ENCODE measurements at places on chromosomes 11 and 22.
A peak's percentile ranks its signal among the peaks of the same experiment; 100 is the strongest.

DNA sequence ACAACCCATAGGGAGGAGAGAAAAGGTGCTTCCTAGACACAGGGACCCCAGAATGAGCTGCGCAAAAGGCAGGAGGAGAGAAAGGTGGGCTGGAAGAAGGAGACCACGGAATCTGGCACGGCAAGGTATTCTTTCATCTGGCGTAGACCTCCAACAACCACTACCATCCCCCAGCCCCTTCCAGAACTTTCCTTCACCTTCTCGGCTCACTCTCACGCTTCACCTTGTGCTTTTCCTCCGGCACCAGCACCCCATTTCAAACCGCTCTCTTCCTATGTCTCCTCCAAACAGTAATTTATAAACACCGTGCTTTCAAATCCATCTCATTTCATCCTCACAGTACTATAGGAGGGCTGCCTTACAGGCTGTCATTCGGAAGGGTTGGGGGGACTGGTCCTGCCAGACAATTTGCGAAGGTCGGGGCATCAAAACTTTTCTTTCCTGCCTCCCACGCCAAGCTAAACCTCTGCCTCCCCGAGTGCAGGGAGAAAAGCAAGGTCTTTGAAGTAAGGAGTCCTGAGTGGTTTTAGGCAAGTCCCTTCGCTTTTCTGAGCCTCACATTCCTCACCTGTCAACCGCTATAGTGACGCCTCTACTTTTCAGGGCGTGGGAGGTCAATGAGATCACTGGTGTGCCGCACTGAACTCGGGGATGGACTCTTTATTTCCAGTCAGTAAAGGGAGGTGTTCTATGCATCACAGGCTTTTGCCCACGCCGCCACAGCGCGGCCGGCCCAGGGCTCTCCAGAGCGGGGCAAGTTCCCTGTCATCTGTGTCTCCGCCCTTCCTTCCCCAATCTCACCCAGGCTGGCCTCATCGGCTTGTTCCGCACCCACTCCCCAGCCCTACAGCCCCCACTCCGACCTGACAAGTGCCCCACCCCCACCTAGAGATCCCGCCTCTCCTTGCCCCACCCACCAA is 800 bp downstream of the KCTD21 start:
- DNase-seq = no peak
- H3K27me3 ChIP-seq = no peaks in the 10 kb centered on the region

- no peak overlapping the region for H3K27ac ChIP-seq
- no peaks in the 10 kb centered on the region for H3K36me3 ChIP-seq
- peaks cover 46% of the 10 kb centered on the region for H3K4me1 ChIP-seq
- no peaks in the 10 kb centered on the region for H3K27me3 ChIP-seq
- H3K4me3 ChIP-seq = no peak overlapping the region
- DNase-seq = no peak
Measured at GRCh38 chr22:17926516-17926915, 97.8 kb downstream of the MICAL3 start.

DNA sequence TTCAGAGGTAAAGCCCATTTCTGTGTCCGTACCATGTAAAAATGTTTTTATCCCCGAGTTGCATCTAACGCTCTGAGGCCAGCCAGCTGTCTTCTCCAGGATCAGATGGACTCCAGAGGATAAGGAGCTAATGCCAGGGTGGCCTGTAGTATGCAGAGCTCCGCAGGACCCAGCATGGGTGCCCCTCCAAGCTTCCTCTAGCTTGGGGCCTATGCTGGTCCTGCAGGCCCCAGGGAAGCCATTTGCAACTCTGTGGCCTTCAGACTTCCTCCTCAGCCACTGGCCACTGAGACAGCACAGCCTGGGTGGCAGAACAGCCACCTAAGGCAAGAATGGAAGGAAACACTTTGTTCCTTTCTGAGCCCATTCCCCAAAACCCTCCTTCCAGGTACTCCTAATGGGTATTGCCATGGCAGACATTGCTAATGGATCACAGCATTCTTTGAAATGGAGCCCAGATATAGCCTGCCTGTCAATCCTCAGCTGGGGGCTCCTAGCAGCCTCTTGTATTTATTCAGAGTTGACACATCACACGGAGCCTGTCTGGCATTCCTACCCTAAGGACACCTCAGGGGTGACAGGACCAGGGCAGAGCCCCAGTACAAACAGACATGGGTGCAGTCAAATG is 4.7 kb downstream of the ADA2 start:
- no peaks in the 10 kb centered on the region for H3K4me1 ChIP-seq
- no peaks in the 10 kb centered on the region for H3K27me3 ChIP-seq
- H3K4me3 ChIP-seq = no peak overlapping the region

GRCh38 chr11:117221775-117222517 is 9.9 kb downstream of the PCSK7 start:
- peaks cover 69% of the 10 kb centered on the region for H3K4me1 ChIP-seq
- H3K36me3 ChIP-seq = peaks cover 35% of the 10 kb centered on the region
- peak overlapping the region; percentile 93 for H3K27ac ChIP-seq
- no peak overlapping the region for H3K4me3 ChIP-seq
- H3K27me3 ChIP-seq = no peaks in the 10 kb centered on the region
- DNase-seq = no peak

GRCh38 chr22:39534591-39535356 is 2.2 kb upstream of the RPS19BP1 start:
- H3K4me1 ChIP-seq = peaks cover 46% of the 10 kb centered on the region
- H3K4me3 ChIP-seq = no peak overlapping the region
- H3K36me3 ChIP-seq = no peaks in the 10 kb centered on the region
- no peak for DNase-seq
- H3K27me3 ChIP-seq = no peaks in the 10 kb centered on the region
- H3K27ac ChIP-seq = peak overlapping the region; percentile 55

GRCh38 chr22:27699383-27700019 is 102.1 kb downstream of the MN1 start:
- no peaks in the 10 kb centered on the region for H3K4me1 ChIP-seq
- no peaks in the 10 kb centered on the region for H3K27me3 ChIP-seq
- H3K36me3 ChIP-seq = no peaks in the 10 kb centered on the region
- no peak for DNase-seq

GRCh38 chr11:119835753-119836152 is 106.8 kb upstream of the NECTIN1 start:
- H3K27me3 ChIP-seq = no peaks in the 10 kb centered on the region
- no peak overlapping the region for H3K27ac ChIP-seq
- H3K36me3 ChIP-seq = no peaks in the 10 kb centered on the region
- no peak for DNase-seq
- no peaks in the 10 kb centered on the region for H3K4me1 ChIP-seq

GRCh38 chr11:111819161-111819828 is 52.1 kb downstream of the ALG9 start:
- H3K4me1 ChIP-seq = peaks cover 17% of the 10 kb centered on the region
- H3K27me3 ChIP-seq = no peaks in the 10 kb centered on the region
- DNase-seq = no peak
- peak overlapping the region; percentile 59 for H3K27ac ChIP-seq
- no peak overlapping the region for H3K4me3 ChIP-seq

- H3K27me3 ChIP-seq = no peaks in the 10 kb centered on the region
- no peak overlapping the region for H3K27ac ChIP-seq
- H3K4me3 ChIP-seq = no peak overlapping the region
- no peak for DNase-seq
- no peaks in the 10 kb centered on the region for H3K4me1 ChIP-seq
- H3K36me3 ChIP-seq = no peaks in the 10 kb centered on the region
Measured at GRCh38 chr11:10233581-10233980, 60.4 kb downstream of the SBF2 start.

GRCh38 chr11:31821766-31822165 is 10.6 kb upstream of the PAX6 start:
- H3K27ac ChIP-seq = no peak overlapping the region
- H3K4me1 ChIP-seq = peaks cover 16% of the 10 kb centered on the region
- H3K4me3 ChIP-seq = no peak overlapping the region
- no peak for DNase-seq

DNA sequence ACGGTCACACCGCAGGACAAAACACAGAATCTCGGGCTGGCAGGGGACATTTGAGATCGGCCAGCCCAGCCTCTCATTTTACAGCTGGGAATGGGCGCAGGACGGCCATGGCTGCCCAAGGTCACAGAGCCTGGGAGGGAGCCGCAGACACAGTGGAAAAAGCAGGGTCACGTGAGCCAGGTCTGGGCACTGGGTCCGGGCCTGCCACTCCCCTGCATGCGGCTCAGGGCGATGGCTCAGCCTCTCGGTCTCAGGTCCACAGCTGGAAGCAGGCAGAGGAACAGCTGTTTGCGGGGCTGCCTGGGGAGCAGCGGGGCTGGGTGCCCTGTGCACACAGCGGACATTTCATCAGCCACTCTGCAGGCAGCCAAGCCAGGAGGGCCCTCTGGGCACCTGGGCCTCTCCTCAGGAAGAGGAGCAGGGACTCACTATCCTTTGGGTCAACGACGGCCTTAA is 10.4 kb upstream of the PPARA start:
- DNase-seq = no peak
- H3K27ac ChIP-seq = peak overlapping the region; percentile 71
- peaks cover 10% of the 10 kb centered on the region for H3K4me1 ChIP-seq
- H3K4me3 ChIP-seq = no peak overlapping the region
- H3K36me3 ChIP-seq = no peaks in the 10 kb centered on the region
- no peaks in the 10 kb centered on the region for H3K27me3 ChIP-seq

GRCh38 chr11:86182976-86183584 is 61.5 kb upstream of the EED start:
- H3K36me3 ChIP-seq = no peaks in the 10 kb centered on the region
- no peak for DNase-seq
- peaks cover 6% of the 10 kb centered on the region for H3K4me1 ChIP-seq
- peak overlapping the region; percentile 28 for H3K27ac ChIP-seq
- H3K4me3 ChIP-seq = no peak overlapping the region
- no peaks in the 10 kb centered on the region for H3K27me3 ChIP-seq

DNA sequence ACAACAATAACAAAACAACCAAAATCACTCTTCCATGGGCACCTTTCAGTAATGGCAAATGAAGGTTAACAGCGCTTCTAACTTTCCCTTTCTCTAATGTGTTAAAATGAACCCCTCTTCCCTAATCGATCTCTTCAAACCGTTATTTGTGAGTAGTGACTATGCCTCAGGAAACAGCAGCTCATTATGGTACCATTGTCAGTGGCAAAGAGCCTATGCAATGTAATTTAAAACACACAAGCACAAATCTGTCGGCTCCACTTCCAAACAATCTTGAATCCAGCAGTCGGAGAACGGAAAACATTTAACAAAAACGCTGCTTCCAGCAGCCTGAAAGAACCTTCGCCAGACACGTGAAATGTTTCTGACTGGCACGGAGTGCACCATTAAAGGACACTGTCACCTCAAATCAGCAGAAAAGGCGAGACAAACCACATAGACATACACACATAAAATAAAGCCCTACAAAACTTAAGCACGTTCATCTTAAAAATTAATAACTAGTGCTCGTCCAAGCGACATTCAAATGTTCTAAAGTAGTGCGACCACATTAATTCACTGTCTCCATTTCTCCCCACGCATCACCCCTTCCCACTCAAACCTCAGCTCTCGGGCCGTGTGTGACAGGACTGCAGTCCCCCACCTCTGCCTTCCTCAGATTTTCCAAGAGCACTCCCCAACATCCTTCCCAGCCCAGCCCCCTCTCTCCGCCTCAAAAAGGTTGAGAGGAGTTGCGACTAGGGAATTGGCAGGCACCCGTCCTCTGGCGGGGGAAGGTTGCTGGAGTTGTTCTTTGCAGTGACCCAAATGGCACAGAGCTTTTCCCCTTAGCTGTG is 748 bp downstream of the RAB30 start:
- no peaks in the 10 kb centered on the region for H3K36me3 ChIP-seq
- H3K27ac ChIP-seq = peak overlapping the region; percentile 93
- no peaks in the 10 kb centered on the region for H3K27me3 ChIP-seq

DNA sequence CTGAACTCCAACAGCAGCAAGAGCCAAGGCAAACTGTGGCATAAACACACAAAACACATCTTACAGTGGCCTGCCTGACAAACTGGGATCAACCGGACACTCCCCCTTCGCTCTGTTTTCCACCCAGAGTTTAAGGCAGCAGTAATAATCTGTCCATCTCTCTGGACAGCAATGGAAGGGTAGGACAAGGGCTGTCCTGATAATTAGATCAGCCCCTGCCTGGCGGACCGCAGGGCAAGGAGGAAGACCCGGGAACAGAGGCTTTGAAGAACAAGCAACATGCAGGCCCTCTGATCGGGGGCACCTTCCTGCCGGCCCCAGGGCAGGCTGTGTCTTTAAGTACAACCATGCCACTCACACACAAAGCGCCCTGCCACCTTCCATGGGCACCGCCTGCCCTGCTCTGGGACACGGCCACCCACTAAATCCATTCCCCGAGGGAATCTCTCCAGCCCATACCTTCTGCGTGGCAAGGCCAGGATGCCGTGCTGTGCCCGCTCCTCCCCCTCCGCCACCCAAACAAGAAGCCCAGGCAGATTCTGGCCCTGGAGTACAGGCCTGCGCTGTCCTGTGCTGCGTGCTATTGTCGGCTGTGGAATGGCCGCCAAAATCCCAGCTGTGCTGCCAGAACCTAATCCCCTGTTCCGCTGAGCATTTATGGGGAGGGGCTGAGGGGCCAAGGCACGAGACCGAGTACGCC is 38.8 kb downstream of the NUMA1 start:
- H3K27ac ChIP-seq = peak overlapping the region; percentile 98
- no peaks in the 10 kb centered on the region for H3K36me3 ChIP-seq
- no peaks in the 10 kb centered on the region for H3K27me3 ChIP-seq

DNA sequence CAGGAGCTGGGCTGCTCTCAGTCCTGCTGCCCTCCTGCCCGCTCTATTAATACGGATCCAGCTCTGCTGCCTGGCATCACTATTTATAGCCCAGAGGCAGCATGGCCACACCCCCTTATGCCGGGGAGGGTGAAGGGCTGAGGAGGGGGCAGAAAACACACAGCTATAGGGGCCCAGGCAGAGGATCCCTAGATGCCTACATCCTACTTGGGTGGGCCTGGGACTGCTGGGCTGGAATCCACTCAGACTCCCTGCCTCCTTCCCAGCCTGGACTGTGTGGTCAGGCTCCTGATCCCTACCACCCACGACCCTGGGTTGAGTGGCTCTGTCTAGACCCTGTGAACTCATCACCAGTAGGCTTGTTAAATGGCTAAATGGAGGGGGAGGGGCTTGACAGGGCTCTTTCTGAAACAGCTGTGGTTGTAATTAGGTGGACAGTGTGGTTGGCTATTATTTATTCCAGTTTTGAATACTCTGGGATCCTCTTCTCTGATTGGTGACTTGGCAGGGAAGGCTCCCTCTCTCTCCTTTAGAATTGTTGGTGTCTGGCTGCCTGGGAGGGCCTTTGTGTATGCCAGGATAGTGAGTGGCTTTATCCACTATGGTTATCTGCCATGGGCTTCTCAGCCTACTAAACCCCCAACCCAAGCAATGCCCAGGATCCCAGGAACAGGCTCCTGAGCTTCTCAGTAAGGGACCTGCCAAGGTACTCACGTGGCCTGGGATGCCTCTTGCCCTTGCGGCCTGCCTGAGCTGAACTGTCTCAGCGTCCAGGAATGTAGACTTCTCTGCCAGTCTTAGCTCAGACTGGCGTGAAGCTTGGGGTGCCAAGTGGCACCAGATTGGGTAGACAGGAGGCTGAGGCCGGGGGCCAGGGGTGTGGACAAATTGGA is 15.2 kb downstream of the PHLDB1 start:
- H3K27ac ChIP-seq = peak overlapping the region; percentile 88
- DNase-seq = no peak
- no peaks in the 10 kb centered on the region for H3K27me3 ChIP-seq
- peak overlapping the region; percentile 67 for H3K4me3 ChIP-seq
